ENCODE measurements at places on chromosomes 2 and 18.
A peak's percentile ranks its signal among the peaks of the same experiment; 100 is the strongest.

GRCh38 chr2:119592436-119592835 is 48.2 kb downstream of the CFAP221 start:
- H3K4me1 ChIP-seq = no peaks in the 10 kb centered on the region
- no peaks in the 10 kb centered on the region for H3K27me3 ChIP-seq
- no peak overlapping the region for H3K27ac ChIP-seq
- H3K36me3 ChIP-seq = no peaks in the 10 kb centered on the region
- no peak overlapping the region for H3K4me3 ChIP-seq

GRCh38 chr18:75057169-75057960 is 151.6 kb downstream of the PTGR3 start:
- H3K4me1 ChIP-seq = peaks cover 23% of the 10 kb centered on the region
- H3K36me3 ChIP-seq = no peaks in the 10 kb centered on the region
- no peak overlapping the region for H3K27ac ChIP-seq

GRCh38 chr2:108924580-108925251 is 64.3 kb downstream of the EDAR start:
- H3K27ac ChIP-seq = no peak overlapping the region
- DNase-seq = no peak
- H3K4me3 ChIP-seq = no peak overlapping the region
- H3K36me3 ChIP-seq = no peaks in the 10 kb centered on the region
- peaks cover 8% of the 10 kb centered on the region for H3K27me3 ChIP-seq
- H3K4me1 ChIP-seq = peaks cover 2% of the 10 kb centered on the region

DNA sequence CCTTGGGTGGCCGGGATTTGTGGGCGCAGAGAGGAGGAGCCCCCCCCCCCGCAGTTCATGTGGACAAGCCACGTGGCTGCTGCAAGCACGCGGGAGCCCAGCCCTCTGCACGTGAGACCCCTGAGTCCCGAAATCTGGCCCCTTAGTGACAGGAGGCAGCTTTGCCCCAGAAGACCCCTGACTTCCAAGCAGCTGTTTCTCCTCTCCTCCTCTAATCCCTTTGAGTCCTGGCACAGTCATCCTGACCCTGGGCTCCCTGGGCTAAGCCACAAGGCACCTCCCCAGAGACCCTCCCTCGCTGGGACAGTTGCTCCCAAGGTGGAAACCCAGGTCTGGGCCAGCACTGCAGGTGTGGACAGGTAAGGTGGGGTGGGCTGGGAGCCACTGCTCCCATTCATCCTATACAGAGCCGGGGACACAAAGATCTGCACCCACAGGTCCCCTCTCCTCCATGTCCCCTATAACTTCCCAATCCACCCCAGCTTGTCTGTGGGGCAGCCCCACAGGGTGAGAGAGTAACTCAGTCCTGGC is 923 bp downstream of the TEKT4 start:
- no peak for DNase-seq
- H3K4me3 ChIP-seq = no peak overlapping the region
- H3K27ac ChIP-seq = no peak overlapping the region
- peaks cover 3% of the 10 kb centered on the region for H3K4me1 ChIP-seq
- no peaks in the 10 kb centered on the region for H3K36me3 ChIP-seq
- H3K27me3 ChIP-seq = peaks cover 17% of the 10 kb centered on the region

DNA sequence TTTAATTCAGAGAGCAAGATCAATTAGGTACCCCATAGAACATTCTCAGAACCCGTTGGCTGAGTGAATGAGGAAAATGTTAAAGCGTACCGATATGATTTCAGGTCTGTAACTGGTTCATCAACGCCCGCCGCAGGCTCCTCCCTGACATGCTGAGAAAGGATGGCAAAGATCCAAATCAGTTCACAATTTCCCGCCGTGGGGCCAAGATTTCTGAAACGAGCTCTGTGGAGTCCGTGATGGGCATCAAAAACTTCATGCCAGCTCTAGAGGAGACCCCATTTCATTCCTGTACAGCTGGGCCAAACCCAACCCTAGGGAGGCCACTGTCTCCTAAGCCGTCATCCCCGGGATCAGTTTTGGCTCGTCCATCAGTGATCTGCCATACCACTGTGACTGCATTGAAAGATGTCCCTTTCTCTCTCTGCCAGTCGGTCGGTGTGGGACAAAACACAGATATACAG is 7.3 kb downstream of the TGIF1 start:
- peaks cover 58% of the 10 kb centered on the region for H3K36me3 ChIP-seq
- no peak for DNase-seq
- peaks cover 15% of the 10 kb centered on the region for H3K27me3 ChIP-seq
- peak overlapping the region; percentile 18 for H3K27ac ChIP-seq
- H3K4me3 ChIP-seq = peak overlapping the region; percentile 54

GRCh38 chr2:70312560-70312959 is 10.7 kb upstream of the FAM136A start:
- no peak overlapping the region for H3K27ac ChIP-seq
- H3K4me3 ChIP-seq = no peak overlapping the region
- H3K4me1 ChIP-seq = no peaks in the 10 kb centered on the region
- H3K36me3 ChIP-seq = no peaks in the 10 kb centered on the region
- no peak for DNase-seq

DNA sequence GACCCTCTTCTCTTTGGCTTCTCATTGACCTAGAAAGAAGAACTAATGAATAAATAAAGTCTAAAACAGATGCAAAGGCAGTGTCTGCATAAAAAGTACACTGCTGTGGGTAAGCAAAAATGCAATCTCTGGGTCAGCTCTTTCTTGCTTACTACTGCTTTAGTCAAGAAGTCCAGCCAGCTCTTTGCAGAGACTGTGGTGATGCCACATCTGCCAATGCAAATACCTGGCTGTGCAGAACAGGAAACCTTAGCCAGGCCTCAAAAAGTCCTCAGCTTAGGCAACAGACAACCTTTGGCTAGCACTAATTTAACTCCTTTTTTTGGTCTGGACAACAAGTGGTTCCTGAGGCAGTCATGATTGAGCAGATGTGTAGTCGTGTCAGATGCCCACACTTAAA is 73.6 kb upstream of the RND3 start:
- no peak for DNase-seq
- H3K36me3 ChIP-seq = no peaks in the 10 kb centered on the region
- no peak overlapping the region for H3K4me3 ChIP-seq
- H3K4me1 ChIP-seq = peaks cover 21% of the 10 kb centered on the region

DNA sequence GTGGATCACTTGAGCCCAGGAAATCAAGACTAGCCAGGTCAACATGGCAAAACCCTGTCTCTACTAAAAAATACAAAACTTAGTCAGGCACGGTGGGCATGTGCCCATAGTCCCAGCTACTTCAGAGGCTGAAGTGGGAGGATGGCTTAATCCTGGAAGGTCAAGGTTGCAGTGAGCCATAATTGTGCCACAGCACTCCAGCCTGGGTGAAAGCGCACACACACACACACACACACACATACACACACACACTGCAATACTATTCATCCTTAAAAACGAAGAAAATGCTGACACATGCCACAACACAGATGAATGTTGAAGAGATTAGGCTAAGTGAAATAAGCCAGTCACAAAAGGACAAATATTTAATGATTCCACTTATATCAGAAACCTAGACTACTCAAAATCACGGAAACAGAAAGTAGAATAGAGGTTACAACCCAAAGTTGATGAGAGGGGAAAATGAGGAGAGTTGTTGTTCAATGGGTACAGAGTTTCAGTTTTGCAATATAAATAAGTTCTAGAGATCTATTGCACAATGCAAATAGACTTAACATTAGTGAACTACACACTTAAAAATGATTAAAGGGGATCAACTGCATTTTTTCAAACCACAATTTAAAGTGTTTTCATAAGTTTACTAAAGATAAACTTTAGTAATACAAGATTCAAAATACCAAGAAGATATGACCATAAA is 114.5 kb downstream of the USP34 start:
- peaks cover 6% of the 10 kb centered on the region for H3K36me3 ChIP-seq
- peaks cover 3% of the 10 kb centered on the region for H3K4me1 ChIP-seq
- no peaks in the 10 kb centered on the region for H3K27me3 ChIP-seq
- no peak overlapping the region for H3K27ac ChIP-seq
- no peak overlapping the region for H3K4me3 ChIP-seq

- no peak for DNase-seq
- no peaks in the 10 kb centered on the region for H3K27me3 ChIP-seq
- no peak overlapping the region for H3K27ac ChIP-seq
- H3K4me1 ChIP-seq = peaks cover 6% of the 10 kb centered on the region
Measured at GRCh38 chr2:42008241-42008921, 39.4 kb upstream of the PKDCC start.

DNA sequence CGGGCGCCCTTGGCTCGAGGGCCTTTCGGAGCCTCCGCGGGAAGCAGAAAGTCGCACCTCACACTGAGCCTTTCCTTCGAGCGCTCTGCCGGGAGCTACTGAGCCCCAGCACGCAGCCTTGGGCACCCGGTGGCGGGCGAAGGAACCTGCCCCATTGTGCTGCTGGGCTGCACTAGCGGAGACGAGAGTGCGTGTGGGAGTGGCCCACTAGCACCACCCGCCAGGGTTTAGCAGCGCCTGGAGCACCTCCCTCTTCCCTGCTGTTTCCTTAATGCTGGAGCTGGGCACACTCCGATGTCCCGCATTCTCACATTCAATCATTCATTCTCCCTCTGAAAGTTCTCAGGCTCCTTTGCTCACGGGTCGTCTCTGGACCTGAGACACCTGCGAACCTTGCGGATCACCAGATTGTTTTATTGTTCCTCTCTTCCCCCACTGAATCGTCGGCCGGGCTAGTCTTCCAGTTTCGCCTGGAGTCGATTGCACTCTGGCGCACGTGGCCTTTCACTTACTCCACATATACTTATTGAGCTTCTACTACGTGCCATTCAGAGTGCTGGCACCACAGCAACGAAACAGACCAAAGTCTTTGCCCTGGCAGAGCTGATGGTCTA is 8.5 kb upstream of the PAX3 start:
- no peak for DNase-seq
- H3K36me3 ChIP-seq = peaks cover 5% of the 10 kb centered on the region
- peak overlapping the region; percentile 13 for H3K4me3 ChIP-seq
- H3K4me1 ChIP-seq = peaks cover 48% of the 10 kb centered on the region
- peaks cover 48% of the 10 kb centered on the region for H3K27me3 ChIP-seq
- no peak overlapping the region for H3K27ac ChIP-seq

DNA sequence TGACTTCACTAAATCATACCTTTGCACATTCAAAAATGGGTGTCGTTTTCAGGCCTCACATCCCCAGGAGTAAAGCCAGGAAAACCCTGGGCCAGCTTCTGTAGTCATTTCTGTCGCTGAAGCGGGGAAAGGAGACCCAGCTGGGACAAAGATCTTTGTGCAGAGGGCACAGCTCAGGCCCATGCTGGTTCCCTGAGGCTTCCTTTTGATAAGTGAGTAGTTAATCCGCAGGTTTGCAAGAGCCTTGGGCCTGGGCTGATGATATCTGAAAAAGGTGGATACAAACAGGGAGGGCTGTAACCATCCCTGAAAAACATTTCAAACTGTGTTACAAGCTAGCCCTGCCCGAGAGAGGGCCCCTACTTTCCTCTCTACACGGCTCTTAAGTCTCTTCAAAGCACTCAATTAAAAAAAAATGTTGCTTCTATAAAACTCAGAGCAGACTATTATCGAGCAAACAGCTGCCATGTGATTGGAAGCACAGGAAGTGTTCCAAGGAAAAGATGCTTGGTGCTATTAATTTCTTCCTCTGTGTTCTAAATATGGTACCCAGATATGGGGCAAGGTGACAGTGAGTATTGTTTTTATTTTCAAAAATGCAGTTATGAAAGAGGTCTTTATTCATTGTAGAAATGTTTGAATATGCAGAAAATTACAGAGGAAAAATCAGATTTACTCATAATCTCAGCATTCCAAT is 117.2 kb downstream of the LNPK start:
- H3K4me1 ChIP-seq = peaks cover 3% of the 10 kb centered on the region
- no peak overlapping the region for H3K4me3 ChIP-seq
- H3K36me3 ChIP-seq = no peaks in the 10 kb centered on the region
- H3K27ac ChIP-seq = no peak overlapping the region
- DNase-seq = no peak
